ENCODE measurements at places on chromosomes 4 and X.

- DNase-seq: no peak
Observed at GRCh38 chr4:126306152-126306869, 991.6 kb downstream of the FAT4 start.

GRCh38 chr4:41400296-41400695 is 137.7 kb upstream of the LIMCH1 start:
- no peak for DNase-seq

GRCh38 chrX:38982843-38983242 is 181.6 kb downstream of the MID1IP1 start:
- no peak for DNase-seq

DNA sequence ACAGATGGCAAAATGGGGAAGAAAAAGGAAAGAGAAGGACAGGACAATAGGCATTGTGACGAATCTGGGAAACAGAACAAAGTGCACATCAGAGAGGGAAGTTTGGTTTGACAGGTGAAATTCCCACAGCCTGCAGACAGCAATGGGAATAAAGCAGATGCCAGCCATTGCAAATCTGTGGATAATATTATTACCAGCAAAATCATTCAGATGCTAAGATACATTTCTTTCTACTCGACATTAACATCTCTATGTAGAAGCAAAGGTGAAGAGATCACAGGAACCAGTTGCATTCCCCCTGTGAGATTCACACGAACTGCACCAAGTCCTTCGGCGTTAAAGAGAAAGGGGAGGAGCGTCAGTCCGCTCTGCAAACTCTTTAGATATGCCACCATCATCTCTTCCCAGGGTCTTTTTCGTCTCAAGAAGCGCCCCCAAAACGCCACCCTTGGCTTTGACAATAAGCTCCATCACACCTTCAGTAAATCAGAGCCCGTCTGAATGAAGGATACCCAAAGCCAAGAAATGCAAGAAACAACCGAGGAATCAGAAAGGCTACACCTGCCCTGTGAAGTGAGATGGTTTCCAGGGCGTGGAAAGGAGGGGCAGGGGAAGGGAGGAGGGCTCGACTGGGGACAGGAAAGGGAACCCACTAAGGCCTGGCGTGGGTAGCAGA is 1.9 kb downstream of the NEUROG2 start:
- no peak for DNase-seq

- DNase-seq: no peak
Observed at GRCh38 chrX:97895751-97896150, 1012.0 kb downstream of the RPA4 start.
